ENCODE measurements at places on chromosomes 11 and 22. TPM values are rescaled to one million over a fixed set of nuclear protein-coding genes. Genes with fewer than 3 reads are reported as not detected.

Gene C11orf97
- not detected for total RNA-seq

Gene SLC25A45
- total RNA-seq = 3.5 TPM

Gene OR52E4
- not detected for total RNA-seq

Gene SCN3B
- total RNA-seq = under 0.01 TPM

Gene MMP8
- total RNA-seq = not detected

Gene GGTLC3
- not detected for total RNA-seq

Gene MUC15
- total RNA-seq = not detected

Gene ABCC8
- total RNA-seq = not detected

Gene FAM118B
- total RNA-seq = 16.6 TPM

Gene WBP2NL
- not detected for total RNA-seq

Gene OR9Q1
- total RNA-seq = not detected

Gene CACNA1I
- total RNA-seq = not detected

Gene NPAS4
- not detected for total RNA-seq

Gene PRG2
- total RNA-seq = not detected

Gene PGGHG
- total RNA-seq = 9.8 TPM

Gene PHF21B
- total RNA-seq = not detected

Gene SIK3
- total RNA-seq = 14.3 TPM

Gene CPT1B
- 0.51 TPM for total RNA-seq

Gene NAALADL1
- total RNA-seq = 17.2 TPM

Gene KRTAP5-10
- total RNA-seq = not detected

Gene PKNOX2
- total RNA-seq = 5.9 TPM

Gene IL10RA
- total RNA-seq = not detected

Gene SAA4
- total RNA-seq = not detected

Gene MOB2
- total RNA-seq = 22.9 TPM

Gene ZNRF3
- 3.6 TPM for total RNA-seq

Gene SERPING1
- total RNA-seq = 440 TPM

Gene MYO7A
- total RNA-seq = 0.23 TPM

Gene FOLH1
- not detected for total RNA-seq

Gene C1QTNF5
- 42.8 TPM for total RNA-seq

Gene UCP2
- total RNA-seq = 3.8 TPM

Gene SMTNL1
- total RNA-seq = not detected

Gene NLRP6
- total RNA-seq = not detected

Gene CALCA
- not detected for total RNA-seq

Gene BSX
- total RNA-seq = not detected

Gene NXPE4
- total RNA-seq = not detected

Gene MS4A6A
- total RNA-seq = not detected

Gene DDX6
- total RNA-seq = 41.1 TPM

Gene SYNGR1
- 14.9 TPM for total RNA-seq

Gene CALCB
- total RNA-seq = 0.09 TPM

Gene ANKK1
- not detected for total RNA-seq

Gene RTCB
- total RNA-seq = 54.8 TPM
